ENCODE measurements at places on chromosomes 13 and 19.

- peak; percentile 86 for DNase-seq
Observed at GRCh38 chr19:7533925-7534480, 1.5 kb upstream of the PNPLA6 start.

DNA sequence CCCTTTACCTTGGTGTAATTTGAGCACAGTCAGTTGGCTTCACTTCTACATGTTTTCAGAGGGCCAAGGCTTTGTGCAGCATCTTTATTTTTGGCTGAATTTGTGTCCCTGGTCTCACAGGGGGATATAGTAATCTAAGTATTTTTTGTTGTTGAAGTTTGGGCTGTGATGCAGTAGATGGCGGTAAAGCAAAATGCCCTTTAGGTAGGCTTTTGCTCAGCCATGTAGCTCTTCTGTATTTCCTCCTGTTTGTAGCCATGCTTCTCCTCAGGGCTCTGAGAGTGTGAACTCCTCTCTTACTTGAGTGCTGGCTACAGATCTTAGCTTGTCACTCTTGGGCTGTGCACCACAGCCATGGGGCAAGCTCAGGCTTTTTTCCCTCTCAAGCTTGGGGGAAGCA lies 328.6 kb downstream of the SLITRK5 start:
- no peak for DNase-seq

DNA sequence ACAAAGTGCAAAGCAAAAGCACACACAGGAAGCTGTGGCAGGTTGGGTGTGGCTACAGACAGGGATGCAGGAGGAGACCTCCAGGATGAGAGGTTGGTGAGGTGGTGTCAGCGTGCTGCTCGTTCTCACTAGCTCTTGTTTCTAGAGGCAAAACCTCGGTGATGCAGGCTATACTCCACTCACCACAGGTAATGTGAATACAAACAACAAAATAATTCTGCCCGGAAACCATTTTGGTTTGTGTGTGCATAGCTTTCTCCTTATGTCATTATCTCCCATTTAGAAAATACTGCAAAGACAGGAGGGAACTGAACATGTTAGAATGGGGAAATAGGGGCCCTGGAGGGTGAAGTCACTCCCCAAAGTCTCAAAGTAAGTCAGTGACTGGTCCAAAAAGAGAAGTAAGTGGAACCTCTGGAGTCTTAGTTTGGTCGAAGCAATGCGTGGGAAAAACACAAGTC lies 9.4 kb downstream of the LCP1 start:
- DNase-seq: no peak

GRCh38 chr19:11861301-11861700 lies 12.8 kb downstream of the ZNF439 start:
- DNase-seq: no peak

DNA sequence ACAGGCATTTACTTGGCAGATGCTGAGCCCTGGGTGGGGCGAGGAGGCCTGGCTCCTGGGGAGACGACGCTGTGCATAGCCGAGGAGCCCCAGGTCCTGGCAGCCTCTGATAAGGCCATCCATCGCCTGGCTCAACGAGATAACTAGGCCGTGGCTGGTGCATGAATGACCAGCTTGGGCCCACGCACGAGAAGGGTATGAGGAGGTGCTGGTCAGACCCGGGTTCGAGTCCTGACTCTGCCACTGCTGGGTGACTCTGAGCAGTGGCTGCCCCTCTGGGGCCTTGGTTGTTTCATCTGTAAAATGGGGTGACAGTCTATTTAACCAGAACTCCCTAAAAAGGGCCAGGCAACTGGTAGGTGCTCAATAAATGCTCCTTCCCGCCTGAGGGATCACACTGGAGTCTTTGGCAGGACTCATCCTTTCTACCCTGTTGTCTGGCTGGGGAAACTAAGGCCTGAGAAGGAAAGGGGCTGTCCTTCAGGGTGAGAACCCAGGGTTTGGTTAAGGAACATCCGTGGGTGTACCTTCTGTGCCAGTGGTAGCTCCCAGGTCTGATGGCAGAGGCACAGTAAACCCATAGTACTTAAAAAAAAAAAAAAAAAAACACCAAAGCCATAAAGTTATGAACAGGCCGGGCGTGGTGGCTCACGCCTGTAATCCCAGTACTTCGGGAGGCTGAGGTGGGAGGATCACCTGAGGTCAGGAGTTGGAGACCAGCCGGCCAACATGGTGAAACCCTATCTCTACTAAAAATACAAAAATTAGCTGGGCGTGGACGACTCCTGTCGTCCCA lies 8.1 kb upstream of the ARRDC2 start:
- no peak for DNase-seq

DNA sequence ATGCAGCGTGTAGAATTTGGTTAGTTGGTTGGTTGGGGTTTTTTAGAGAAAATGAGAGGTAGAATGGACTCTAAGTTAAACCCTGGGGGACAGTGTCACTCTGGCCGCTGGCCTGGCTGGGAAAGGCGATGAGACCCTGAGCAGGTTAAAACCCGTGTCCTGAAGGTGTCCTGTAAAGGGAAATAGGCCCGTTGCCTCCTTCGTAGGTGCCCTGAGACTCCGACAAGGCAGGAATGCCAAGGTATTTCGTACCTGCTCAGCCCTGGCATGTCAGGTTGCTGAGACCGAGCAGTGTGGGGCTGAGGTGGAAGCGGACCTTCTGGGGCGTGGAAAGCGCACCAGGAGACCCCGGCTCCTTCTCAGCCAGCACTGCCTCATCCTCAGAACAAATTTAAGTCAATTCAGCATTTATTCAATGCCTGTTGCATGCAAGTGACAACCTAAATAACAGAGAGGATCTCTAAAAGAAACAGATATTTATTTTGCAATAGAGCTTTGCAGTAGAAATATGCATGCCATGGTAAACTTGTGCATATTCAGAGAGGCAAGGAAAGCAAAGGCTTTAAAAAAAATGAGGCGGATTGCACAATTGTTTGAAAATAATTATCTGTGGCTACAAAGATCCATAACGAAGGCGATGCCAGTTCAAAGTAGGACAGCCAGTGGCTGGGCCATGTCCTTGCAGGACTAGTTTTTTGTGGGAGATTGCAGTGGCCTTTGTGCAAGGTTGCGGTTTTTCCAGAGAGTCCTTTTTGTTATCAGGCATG lies 1.4 kb upstream of the RAB20 start:
- DNase-seq: no peak

DNA sequence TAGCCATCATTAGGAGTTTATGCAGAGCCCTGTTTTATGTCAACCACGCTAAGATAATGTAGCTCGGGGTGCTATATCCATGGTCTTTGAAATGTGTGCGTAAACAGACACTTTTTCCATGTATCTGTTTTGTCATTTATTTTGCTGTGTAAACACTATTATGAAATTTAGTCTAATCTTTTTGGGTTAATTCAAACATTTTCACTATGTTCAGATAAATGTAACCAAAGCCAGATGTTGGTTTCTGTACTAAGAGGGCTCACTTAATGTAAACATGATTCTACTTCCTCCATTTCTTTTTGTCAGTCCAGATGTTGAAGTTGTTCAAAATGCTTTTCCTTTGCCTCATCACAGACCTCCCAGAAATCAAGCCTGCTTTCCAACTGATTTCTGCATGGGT lies 499.5 kb upstream of the GPC6 start:
- no peak for DNase-seq

DNA sequence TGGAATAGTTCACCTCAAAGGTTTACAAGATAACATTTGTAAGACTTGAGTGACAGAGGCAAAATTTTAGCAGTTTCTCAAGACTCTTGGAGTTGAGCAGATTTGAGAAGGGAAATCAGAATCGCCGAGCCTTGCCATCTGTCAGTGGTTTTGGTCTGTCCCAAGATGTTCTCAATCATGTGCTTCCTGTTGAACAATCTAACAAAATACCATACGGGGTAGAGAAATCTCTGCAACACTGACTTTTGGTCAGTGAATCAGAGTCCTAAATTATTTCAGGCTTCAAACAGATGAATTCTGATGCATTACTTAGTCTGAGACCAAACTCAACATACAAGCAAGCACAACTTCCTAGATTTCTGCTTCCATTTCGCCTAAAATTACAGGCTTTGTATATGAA lies 3.8 kb downstream of the KCTD12 start:
- DNase-seq: no peak

GRCh38 chr13:20369886-20370361 lies 137.8 kb upstream of the GJB6 start:
- DNase-seq: no peak

- no peak for DNase-seq
Observed at GRCh38 chr13:73703606-73704005, 430.6 kb downstream of the KLF12 start.

DNA sequence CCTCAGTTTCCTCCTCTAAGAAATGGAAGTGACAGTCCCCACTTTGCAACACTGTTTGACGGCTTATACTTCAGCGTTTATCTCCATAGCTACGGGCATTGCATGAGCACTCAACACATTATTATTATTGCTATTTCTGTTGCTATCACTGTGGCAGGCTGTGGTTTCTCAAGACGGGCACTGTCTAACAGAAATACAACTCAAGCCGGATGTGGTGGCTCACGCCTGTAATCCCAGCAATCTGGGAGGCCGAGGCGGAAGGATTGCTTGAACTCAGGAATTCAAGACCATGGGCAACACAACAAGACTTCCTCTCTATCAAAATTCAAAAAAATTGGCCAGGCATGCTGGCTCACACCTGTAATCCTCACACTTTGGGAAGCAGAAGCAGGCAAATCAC lies 4.9 kb upstream of the ZSWIM4 start:
- DNase-seq: no peak

GRCh38 chr19:296476-297225 lies 5.4 kb upstream of the PLPP2 start:
- no peak for DNase-seq

GRCh38 chr19:51473009-51473707 lies 5.2 kb upstream of the CEACAM18 start:
- peak; percentile 84 for DNase-seq

GRCh38 chr13:100658363-100658762 lies 16.2 kb downstream of the TMTC4 start:
- no peak for DNase-seq

GRCh38 chr19:45496349-45496953 lies 396 bp downstream of the RTN2 start:
- peak; percentile 51 for DNase-seq

All from activated naive CD4-positive, alpha-beta T cell treated with anti-CD3 and anti-CD28 coated beads, Interleukin-2, amount 50 U/mL, for 16 hours (primary cell).